Lung microvascular endothelial cell (primary cell): ENCODE measurements at places on chromosomes 3 and 15. TPM values are rescaled to one million over a fixed set of nuclear protein-coding genes. Genes with fewer than 3 reads are reported as not detected.
A peak's percentile ranks its signal among the peaks of the same experiment; 100 is the strongest.

ANKDD1A gene
- 3.0 and 3.7 TPM in 2 replicates for total RNA-seq

DNA sequence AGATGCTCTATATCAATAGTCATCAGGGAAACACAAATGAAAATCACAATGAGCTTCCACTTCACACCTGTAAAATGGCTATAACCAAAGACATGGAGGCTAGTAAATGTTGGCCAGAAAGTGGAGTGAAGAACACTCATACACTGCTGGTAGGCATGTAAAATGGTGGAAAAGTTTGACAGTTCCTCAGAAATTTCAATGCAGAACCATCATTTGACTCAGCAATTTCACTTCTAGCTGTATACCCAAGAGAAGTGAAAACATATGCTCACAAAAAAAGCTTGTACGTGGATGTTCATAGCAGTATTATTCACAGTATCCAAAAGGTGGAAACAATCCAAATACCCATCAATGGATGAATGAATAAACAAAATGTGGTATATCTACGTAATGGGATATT, 19.2 kb upstream of the TOP2B start:
- DNase-seq: no peak

FBXO40 gene
- under 0.01 TPM in 1 of 2 replicates, not detected in the other for total RNA-seq

DNA sequence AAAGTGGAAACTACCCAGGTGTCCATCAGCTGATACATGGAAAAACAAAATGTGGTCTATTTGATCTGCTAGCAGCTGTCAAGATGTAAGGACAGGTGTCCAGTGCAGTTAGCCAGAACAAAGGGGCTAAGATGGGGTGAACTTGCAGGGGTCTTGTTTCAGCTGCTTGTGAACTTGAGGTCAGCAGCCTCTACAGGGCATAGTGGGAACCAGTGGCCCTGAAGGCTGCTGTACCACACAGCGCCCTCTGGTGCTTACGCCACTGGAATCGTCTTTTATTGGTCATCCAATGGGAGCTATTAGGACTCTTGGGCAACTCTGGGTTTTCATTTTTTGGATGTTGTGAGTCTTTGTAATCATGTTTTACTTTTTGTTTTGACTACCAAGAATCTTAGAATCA, 62.2 kb upstream of the CTSH start:
- peak; percentile 40 for DNase-seq

DNA sequence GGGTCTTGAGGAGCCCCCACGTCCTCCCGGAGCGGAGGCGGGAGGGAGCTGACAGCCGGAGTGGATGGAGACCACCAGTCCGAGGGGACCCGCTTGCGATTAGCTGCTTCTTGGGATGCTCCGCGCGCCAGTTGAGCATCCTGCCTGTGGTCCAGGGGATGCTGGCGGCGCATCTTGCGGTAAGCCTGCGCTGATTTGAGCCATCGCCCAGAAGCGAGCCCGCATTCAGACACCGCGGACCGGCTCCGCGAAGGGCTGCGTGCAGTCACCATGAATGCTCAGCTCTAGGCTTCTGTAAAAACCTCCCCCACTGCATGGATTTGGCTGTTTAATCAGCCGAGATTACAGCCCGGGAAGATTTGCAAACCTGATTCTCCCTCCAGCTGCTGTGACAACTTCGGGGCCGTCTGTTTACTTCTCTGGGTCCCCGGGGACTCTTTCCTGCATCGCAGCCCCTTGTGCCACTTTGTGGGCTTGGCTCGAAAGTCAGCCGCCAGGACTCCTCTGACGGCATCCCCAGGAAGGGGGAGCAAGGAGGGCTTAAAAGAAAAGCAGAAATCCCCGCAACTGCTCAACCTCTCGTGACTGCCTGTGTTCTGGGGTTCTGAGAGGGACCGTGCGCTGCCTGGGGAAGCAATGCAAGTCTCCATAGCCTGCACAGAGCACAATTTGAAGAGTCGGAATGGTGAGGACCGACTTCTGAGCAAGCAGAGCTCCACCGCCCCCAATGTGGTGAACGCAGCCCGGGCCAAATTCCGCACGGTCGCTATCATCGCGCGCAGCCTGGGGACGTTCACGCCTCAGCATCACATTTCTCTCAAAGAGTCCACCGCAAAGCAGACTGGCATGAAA, 171.1 kb downstream of the KCNAB1 start:
- peak; percentile 28 for DNase-seq
